ENCODE measurements at places on chromosomes 11 and 22.

DNA sequence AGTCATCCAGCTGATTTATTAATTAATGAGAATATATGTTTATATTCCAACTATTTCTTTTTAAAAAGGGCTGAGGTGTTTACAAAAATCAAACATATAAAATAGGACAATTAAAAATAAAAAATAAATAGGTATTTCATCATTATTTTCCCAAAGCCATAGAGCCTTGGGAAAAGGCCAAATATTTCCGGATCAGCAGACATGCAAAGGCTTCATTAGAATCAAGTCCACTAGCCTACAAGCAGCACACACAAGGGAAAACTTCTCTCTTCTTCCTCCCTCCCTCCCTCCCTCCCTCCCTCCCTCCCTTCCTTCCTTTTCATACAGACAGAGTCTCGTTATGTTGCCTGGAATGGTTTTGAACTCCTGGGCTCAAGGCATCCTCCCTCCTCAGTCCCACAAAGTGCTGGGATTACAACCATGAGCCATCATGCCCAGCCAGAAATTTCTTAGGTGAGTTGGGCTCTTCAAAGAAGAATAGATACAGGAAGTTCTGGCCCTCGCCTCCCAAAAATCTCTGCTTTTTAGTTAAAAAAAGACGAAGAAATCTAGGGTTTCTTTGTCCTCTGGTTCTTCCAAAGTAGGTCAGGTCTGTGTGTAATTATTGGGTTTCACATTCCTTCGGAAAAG, 121.2 kb downstream of the SIK3 start:
- DNase-seq = no peak

GRCh38 chr11:5339771-5340322, 3.5 kb downstream of the OR51B5 start:
- DNase-seq = no peak

- DNase-seq = no peak
Observed at GRCh38 chr11:134950692-134951304, 538.8 kb upstream of the B3GAT1 start.

DNA sequence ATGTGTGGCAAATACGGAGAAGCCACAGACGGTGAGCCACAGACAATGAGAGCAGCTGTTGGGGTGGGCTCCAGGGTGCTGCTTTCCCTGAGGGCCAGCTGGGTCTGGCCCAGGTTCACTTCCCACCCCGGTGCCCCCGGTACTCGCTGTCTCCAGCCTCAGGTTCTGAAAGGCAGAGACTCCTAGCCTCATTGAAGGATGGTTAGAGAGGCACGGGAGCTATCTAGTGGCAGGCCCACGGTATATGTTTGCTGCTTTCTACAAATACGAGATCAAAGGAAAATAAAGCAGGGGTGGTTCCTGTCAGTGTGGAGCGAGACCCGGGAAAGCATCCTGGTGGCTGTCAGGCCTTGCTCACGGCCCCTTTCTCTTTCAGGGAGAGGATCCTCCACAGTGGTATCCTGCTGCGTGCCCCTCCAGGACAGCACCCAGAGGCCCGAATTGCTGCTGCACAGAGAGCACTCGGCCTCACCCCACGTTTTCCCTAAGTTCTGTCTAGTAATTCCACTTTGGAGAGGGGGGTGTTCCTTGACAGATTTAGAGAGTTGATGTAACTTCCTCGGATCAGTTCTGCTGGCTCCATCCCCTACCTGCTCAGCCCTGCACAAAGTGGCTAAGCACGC, 3.0 kb downstream of the TMEM80 start:
- DNase-seq = no peak

DNA sequence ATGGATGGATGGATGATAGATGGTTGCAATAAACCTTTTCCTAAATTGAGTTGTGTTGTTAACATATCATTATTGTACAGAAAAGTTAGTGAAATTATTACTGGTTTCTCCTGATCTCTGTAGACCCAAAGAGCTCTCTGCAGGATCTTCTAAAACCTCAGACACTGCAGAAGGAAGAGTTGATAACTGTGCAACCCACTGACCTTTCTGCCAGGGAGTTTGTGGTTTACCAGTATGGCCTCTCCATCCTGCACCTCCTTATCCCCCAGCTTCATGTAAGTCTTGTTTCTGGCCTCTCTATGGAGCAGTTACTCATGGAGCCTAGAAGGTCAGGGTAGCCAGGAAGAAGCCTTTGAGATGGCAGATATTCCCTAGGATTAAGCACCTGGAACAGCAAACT, 45.6 kb downstream of the BTG4 start:
- DNase-seq = no peak

- DNase-seq = no peak
Observed at GRCh38 chr11:112589155-112589554, 328.5 kb upstream of the PLET1 start.
